ENCODE measurements at places on chromosomes 16 and 17.

DNA sequence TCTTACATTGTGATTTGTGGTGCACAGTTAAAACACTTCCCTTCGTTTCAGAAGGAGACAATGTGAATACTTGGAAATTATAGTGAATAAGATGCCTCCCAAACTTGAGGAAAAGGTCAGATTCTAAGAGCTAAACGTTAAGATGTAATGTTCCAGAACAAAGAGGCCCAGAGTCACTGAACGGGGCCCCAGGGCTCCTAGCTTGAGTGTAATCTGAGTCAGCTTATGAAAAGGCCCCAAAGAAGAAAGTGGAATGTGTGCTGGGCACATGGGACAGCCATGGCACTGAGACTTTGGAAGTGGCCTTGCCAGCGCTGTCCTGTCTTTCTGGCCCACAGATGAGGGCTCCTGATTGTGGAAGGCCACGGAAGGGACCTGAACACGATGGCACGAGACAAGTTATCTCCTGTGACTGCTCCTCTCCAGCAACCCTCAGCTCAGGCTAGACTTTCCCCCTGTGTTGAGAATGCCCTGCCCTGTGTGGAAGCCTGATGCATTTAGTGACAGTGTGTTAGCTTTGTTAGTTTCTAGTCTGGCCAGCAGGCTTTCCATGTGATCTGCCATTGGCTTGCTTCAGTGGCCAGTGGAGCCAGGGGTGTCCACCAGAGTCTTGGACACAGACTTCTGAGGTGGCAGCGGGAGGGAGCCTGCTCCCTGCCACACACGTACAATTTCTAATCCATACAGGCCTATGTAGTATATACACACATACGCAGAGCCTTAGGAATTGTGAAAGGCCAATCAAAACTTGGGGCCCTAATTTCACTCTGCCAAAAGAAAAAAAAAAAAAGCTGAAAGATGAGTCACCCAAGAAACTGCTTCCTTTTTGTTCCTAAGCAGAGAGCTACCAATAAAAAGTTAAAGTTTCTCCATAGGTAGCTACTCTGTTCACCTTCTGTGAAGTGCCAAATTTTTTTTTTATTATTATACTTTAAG lies 13.1 kb downstream of the SPATA33 start:
- no peak for DNase-seq

- DNase-seq = no peak
Observed at GRCh38 chr17:27631897-27632725, 1.1 kb downstream of the LGALS9 start.

GRCh38 chr16:57689762-57690558 lies 4.6 kb upstream of the DRC7 start:
- DNase-seq = no peak

DNA sequence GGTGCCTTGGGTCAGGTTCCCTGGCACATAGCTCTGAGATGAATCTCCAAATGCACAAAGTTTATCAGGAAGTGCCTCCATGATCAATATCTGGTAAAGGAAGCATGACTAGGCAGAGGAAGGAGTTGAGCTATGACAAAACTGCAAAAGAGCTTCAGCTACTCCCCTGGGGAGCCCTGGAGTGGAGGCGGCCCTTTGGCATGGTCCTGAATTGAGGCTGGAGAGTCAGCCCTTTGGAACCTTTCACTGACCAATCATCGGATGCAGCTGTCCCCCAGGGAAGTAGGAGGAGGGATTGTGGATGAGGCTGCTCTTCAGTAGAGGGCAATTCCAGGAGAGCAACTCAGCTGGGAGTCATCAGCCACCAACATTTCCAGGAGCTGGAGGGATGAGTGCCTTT lies 46.1 kb upstream of the NLRP1 start:
- no peak for DNase-seq

GRCh38 chr17:22511431-22511830 lies 819.1 kb downstream of the KCNJ18 start:
- no peak for DNase-seq

DNA sequence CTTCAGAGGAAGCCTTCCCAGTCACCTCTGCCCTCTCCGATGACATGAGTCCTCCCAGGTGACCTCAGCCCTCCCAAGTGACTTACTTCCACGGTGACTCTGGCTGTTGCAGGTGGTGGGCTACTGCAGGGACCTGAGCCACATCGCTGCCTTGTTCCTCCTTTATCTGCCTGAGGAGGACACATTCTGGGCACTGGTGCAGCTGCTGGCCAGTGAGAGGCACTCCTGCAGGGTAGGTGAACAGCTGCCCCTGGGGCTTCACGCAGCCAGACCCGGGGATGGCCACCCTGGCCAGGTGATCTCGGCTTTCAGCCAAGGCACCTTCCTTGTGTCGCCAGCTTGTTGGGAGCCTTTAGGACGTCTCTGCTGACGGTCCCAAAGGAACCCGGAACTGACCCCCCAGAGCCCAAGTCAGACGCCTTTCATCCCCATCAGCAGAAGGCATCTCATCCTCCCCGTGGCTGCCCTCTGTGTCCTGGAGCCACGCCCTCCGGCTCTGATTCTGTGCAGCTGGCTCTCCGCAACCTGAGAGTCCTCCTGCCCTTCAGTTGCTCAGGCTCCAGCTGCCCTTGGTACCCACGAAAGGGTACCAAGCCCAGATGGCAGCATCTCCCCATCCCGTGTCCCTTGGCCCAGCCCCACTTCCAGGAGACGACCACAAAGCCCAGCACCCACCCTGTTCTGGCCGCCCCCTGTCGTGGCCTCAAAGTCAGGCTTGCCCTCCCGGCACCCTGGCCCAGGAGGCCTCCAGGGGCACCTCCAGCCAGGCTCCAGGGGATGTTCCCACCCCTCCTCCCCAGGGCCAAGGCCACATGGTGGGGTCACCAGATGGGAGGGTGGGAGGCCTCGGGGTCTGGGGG lies 81.7 kb downstream of the GOSR1 start:
- DNase-seq = no peak

DNA sequence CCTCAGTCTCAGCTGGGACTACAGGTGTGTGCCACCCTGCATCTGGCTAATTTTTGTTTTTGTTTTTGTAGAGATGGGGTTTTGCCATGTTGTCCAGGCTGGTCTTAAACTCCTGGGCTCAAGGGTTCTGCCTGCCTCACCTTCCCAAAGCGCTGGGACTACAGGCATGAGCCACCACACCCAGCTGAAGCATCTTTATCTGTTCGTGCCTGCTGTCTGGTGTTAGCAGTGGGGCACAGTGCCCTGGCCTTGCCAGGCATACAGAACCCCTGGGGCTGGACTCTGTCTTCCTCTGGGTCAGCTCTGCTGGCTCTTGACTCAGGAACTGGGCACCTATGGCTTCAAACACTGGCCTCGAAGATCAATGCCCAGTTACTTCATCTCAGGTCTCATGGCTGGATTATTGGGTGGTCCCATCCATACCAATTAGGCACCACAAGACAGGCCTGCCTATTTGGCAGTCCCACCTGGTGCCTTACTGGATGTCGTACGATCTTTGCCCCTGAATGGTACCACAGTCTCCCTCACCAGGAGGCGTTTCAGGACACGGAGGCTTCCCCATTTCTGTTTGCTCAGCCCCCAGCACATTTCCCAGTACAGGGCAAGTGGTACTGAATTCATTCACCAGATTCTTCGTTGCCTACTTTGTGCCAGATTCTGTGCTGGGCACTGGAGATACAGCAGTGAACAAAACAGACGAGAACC lies 99.3 kb downstream of the RAB11FIP4 start:
- DNase-seq = no peak

- DNase-seq = no peak
Observed at GRCh38 chr17:7021993-7022778, 664 bp upstream of the BCL6B start.

DNA sequence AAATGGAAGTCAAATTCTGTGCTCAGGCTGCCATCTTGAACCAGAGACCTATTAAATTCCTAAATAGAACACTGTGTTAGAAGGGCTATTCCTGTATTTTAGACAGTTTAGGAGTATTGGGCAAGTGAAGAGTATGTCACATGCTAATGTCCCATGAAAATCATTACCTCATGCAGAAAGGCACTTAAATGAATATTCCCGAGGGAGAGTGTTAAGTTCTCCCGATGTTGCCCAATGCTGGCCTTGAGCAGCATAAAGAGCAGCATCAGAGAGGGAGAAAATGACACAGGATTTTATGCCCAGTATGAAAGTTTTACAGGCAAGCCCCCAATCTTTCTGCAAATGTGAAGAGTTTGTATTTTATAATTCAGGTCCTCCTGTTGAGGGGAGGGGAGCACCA lies 28.2 kb upstream of the SHISA6 start:
- DNase-seq = no peak

DNA sequence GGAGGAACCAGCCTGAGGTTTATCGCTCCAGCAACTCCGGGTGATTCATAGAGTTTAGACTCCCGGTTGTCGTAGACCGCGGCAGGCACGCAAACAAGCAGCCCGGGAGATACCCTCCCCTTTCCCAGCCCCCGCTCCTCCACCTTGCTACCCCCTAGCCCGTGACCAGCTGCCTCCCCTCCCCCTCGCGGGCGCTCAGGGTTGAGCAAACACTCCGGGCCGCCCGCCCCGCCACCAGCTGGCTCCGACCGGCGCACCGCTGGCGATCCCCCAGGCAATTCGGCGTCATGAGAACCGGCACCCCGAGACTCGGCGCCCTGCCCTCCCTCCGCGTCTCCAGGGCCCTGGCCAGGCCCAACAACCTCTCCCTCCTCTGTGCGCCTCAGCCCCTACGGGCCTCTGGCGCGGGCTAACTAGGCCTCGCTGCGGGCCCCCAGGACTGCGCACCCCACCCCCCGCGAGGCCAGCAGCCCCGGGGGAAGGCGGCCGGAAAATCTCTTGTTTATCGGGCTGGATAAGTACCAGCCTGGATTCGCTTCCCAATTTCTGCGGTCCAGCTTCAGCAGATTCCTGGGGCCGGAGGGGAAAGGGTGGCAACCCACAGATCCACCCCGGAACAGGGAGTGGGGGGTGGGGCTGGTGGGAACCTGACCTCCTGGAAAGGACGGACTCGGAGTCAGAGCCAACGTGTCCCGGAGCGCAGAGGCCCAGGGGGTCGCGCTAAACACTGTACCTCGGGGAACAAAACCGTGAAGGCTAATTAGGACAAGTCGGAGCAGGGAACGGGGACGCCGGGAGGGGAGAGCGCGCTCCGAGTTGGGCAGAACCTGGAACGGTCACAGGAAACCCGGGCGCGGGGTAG lies 951 bp upstream of the GPRC5C start:
- peak; percentile 10 for DNase-seq

DNA sequence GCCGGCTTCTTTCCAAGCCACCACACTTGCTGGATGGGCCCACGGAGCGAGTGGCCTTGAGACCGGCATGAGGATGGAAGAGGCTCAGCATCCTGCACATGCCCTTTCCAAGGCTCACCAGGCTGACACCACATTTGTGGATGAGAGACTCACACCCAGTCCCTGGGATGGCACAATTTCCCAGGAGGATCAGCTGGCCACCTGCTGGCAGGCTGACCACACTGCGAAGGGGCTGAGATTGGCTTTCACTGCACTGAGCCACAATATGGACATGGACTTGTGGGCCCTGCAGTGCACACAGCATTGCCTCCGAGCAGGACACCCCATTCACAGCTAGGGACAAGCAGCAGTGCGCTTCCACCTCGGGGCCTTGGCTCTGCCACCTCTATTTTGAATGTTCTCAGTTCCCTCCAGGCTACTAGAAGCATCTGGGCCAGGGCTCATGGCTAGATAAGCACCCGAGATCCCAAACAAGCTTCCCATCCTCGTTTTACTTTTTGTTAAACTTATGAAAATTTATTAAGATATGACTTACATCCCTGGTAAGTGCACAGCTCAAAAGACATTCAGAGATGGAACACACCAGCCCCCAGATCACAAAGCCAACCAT lies 25.3 kb upstream of the KSR1 start:
- DNase-seq = no peak

- DNase-seq = no peak
Observed at GRCh38 chr16:74999609-75000480, 1.0 kb downstream of the ZNRF1 start.

GRCh38 chr17:1034652-1035210 lies 37.8 kb downstream of the TIMM22 start:
- DNase-seq = peak; percentile 30

DNA sequence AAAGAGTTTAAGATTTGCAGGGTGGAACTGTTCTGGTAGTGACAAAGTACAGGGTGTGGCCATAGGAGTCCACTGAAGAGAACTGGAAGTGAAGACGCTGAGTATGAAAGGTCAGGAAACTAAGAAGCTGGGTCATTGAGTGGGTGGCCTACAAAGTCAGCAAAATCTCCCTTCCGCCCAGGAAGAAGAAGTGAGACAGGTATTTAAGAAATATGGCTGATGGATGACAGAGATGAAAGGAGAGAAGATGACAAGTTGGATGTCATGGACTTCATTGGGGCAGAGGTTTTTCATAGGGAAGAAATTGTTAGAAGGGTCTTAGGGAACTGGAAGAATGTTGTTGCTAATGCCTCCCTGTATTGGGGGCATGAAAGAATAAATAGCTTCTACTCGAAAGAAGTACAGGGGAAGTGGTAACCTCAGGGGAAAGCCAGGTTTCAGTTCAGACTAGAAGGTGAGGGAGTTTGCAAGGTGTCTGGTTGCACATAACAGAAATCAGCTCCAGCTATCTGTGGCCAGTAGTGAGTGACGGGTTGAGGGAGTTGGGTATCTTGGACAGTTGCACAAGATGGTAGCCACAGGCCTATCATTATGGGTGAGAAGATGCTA lies 33.6 kb upstream of the MED13 start:
- no peak for DNase-seq

DNA sequence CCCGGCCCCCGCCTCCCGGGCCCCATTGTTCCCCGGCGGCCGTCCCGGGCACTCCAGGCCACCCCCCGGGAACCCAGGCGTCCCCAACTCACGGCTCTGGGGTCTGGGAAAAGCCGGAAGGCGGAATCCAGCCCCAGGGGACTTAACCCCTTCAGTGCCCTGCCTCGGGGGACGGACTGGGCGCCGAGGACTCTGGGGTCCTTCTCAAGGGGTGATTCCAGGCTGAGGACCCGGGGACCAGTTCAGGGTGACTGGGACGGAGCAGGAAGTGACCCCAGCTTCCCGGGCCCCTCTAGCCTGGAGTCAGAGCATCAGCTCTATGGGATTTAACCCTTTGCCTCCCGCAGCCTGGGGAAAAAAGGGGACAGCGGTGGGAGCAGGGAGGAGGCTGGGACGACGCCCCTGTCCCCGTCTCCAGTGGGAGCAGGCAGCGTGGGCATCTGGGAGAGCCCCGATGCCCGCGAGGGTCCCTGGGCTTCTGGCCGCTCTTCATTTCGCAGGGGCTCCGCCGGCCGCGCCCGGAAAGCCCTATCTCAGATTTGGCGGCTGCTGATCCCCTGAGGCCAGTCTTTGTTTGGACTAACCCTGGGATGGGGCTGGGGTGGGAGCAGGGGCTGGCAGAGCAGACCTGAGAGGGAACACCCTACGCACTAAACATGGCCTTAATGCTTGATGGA lies at the start of gene ZNF629:
ZNF629 (minus strand) TSS at position 270 of the 677 bp plus-strand sequence. CDS start 2,723 bp downstream, outside the sequence.
- no peak for DNase-seq

- no peak for DNase-seq
Observed at GRCh38 chr16:10188236-10188635, 6.0 kb upstream of the GRIN2A start.
